ENCODE measurements at places on chromosomes 11 and 22. TPM values are rescaled to one million over a fixed set of nuclear protein-coding genes. Genes with fewer than 3 reads are reported as not detected.

DDTL gene
- not detected for total RNA-seq

C1QTNF4 gene
- total RNA-seq = 0.43 TPM

IL17REL gene
- not detected for total RNA-seq

MUC5AC gene
- total RNA-seq = 1.4 TPM

CBLIF gene
- 11.2 TPM for total RNA-seq

UPK2 gene
- total RNA-seq = 26.8 TPM

TRIM48 gene
- total RNA-seq = not detected

PTPRCAP gene
- total RNA-seq = 1.1 TPM

UFD1 gene
- total RNA-seq = 52.4 TPM

OR51I1 gene
- total RNA-seq = not detected

OR4D5 gene
- total RNA-seq = not detected

PGAP2 gene
- 43.1 TPM for total RNA-seq

IL17RA gene
- total RNA-seq = 8.0 TPM

ATP5MG gene
- total RNA-seq = 263 TPM

OR51A2 gene
- total RNA-seq = not detected

OR8G5 gene
- total RNA-seq = not detected

PIWIL4 gene
- 11.6 TPM for total RNA-seq

DLG2 gene
- 5.9 TPM for total RNA-seq

SLC22A12 gene
- not detected for total RNA-seq

LRRC56 gene
- total RNA-seq = 1.8 TPM

TBX10 gene
- not detected for total RNA-seq

OR51M1 gene
- not detected for total RNA-seq

TTC36 gene
- 1.6 TPM for total RNA-seq

GLB1L2 gene
- 5.5 TPM for total RNA-seq

MIOX gene
- 1.2 TPM for total RNA-seq

MS4A3 gene
- not detected for total RNA-seq

GSTT2B gene
- not detected for total RNA-seq

TTLL1 gene
- 16.9 TPM for total RNA-seq

IL18 gene
- total RNA-seq = 0.94 TPM

OR4D9 gene
- total RNA-seq = not detected

FGF3 gene
- total RNA-seq = not detected

DEPDC7 gene
- 6.6 TPM for total RNA-seq

PPM1F gene
- 25.1 TPM for total RNA-seq

Data from type B pancreatic cell (in vitro differentiated cells).